ENCODE measurements at places on chromosomes 6 and 20.

DNA sequence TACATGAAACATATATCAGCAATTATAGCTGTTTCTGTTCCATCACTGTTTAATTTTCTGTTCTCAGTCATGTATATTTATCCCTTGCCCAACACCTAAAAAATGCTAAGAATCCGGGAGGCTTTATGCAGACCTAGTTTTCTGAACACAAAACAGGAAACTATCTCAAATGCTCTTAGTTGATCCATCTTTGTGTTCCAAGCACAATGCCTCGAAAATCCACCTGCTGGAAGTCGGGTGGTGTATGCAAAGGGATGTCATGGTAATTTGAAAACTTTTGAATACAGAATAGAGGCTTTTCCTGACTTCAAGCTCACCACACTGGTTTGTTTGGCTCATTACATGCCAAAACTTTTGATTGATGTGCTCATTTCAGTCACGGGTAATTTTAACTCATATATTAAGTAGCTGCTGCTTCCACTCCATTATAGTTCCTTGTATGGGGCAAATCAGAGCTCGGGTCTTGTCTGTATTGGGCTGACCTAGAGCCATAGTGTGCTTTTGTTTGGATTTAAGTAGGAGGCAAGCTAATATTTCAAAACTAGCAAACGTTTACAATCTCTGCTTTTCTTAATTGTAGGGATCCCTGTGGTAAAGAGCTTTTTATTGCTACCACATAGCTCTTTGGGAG lies 646.5 kb upstream of the EPHA7 start:
- no peak for DNase-seq

- peak; percentile 62 for DNase-seq
These were observed 90.5 kb downstream of the GRM4 start for GRCh38 chr6:34055223-34055933.

DNA sequence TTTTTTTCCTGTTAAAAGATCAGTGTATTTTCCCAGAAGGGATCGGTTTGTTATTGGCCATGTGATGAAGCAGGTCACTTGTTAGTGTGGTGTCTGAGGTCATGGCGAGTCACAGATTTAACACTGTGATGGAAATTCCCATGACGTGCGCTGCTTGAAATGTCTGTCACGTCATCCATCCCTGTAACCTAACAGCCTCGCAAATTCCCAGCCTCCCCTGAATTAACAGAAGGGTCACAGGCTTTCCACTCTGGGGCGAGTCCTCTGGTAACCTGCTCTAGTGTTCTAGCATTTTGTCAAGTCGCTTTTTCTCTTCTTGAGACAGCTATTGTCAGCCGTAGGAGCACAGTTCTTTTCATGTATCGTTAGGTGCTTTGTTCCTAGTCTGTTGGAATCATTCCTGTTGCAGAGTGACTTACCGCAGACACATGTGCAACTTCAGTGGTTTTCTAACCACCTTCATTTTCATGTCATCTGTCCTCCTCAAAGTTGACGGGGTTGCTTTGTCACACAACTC lies 137.2 kb downstream of the MAP3K4 start:
- no peak for DNase-seq

GRCh38 chr20:2858591-2858990 lies 14.7 kb upstream of the PTPRA start:
- DNase-seq = no peak

DNA sequence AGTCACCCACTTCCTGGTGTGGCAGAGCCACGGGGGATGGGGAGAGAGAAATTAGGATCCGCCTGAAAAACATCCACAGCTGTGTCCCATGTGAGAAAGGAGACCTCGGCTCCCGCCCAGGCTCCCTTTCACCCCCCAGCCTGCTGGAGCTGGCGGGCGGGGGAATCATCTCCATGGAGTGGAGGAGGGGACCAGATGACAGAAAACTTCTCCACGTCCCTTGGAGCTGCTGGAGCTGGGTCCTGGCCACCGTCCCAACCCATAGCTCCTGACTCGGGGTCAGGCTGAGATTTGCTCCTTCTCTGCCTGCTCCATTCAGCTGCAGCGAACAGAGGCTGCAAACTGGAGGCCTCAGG lies 113.8 kb downstream of the CEBPB start:
- DNase-seq = no peak

- DNase-seq = no peak
These were observed 12.3 kb upstream of the RAET1L start for GRCh38 chr6:150037526-150038201.
